ENCODE measurements at places on chromosomes 4 and X.

DNA sequence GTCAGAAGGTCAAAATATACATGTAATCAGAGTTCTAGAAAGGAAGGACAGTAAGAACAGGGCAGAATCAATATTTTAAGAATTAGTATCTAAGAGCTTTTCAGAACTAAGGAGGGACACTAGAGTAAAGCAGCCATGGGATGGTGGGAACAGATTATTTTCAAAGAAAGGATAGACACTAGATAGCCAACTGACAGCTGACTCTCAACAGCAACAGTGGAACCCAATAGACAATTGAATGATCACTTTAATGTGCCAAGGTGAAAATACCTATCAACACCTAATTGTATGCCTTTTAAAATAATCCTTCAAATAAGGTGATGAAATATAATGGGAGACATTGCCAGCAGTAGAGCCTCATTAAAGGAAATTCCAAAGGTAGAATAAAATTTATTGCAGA, 26.5 kb upstream of the CCDC160 start:
- no peak for DNase-seq

DNA sequence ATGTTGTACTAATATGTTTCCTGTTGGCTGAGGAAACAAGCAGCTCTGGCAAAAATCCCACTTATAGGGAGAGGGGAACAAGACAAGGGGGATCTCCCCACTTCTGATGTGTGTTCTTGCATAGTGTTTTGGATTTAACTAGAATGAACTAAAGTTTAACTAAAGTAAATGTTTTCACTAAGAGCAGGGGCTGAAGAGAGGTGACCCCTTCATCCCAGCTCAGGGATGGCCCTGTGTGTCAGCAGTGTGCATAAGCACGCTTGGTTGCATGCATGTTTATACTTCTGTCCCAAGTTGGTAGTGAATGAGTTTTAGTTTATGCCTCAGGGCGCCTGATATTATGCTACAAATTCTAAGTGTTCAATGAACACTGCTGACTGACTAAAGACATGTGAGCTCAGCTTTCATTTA, 169.4 kb downstream of the MGST2 start:
- DNase-seq, result no peak

DNA sequence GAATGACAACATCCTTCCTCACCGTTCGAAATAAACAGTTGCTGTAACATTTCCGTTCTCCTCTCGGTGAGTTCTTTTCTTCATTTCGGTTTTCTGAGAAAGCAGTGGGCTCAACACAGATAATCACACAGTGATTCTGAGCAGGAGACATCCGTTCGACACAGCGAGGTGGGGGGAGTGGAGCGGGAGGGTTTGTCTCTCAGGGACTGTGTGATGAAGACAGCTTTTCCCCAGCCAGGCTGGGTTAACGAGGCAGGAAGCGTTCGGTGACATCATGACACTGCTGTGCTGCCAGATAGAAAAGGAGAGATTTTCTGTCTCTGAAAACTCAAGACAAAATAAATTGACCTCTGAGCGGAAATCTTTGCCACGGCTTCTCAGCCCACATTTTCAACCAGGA, 119.3 kb downstream of the CRLF2 start:
- DNase-seq, result peak; percentile 7

GRCh38 chr4:183370786-183371185, 48.6 kb upstream of the CLDN24 start:
- DNase-seq, result no peak

DNA sequence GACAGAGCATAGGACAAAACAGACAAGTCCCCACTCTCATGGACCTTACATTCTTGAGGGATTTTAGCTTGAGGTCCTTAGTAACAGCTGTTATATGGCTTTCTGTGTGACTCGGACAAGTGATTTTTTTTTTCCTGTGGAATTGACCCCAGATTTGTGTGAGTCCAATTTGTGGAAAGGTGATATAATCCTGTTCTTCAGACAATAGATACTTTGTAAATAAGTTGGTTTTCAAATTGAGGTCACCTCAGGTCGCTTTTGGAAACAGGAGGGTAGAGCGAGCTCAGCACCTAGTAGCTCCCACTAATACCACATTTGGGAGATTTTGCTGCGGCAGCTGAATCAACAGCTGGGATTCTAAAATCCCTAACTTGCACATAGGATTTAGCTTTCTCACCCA, 1008.8 kb downstream of the ADGRL3 start:
- no peak for DNase-seq

GRCh38 chr4:95910749-95911148, 70.9 kb downstream of the PDHA2 start:
- DNase-seq, result no peak

GRCh38 chr4:167196344-167197012, 37.8 kb downstream of the SPOCK3 start:
- DNase-seq, result no peak

DNA sequence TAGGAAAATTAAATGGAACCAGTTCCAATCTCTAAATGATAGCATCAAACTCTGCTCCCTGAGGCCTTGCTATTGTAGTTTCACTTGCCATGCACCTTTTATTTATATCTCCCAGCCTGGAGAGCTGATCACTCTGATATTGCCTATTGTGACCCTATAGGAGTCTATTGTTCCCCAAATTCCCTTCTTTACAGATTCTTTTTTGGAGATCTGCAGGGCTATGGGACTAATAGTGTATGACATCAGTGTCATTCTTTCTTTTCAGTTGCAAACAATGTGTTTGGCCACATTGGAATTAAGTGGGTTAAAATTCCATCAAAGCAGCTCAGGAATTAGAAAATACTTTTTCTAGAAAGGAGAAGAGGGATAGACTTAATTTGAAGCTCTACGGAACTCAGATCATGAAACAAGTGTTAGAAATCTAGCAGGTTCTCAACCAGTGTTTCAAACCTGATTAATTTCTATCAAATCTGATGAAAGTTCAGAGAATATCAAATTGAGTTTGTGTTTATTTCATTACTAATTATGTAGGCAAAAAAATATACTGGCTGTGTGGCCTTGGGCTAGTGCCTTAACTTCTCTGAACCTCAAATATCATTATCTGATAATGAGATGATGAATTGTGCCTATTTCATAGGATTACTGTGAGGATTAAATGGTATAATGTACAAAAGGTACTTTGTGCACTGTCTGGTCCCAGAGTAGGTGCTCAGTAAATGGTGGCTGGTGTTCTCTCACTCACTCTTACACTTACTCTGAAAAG, 71.4 kb downstream of the COL4A6 start:
- DNase-seq, result no peak

- no peak for DNase-seq
Observed at GRCh38 chr4:77344001-77344400, 187.0 kb downstream of the CCNG2 start.

GRCh38 chrX:134908356-134908755, 82.4 kb upstream of the SMIM10 start:
- no peak for DNase-seq

- DNase-seq, result no peak
Observed at GRCh38 chr4:115294717-115295116, 181.3 kb upstream of the NDST4 start.

- DNase-seq, result no peak
Observed at GRCh38 chr4:169795585-169795984, 37.8 kb upstream of the HPF1 start.

GRCh38 chr4:17642398-17642783, 27.9 kb downstream of the MED28 start:
- no peak for DNase-seq

DNA sequence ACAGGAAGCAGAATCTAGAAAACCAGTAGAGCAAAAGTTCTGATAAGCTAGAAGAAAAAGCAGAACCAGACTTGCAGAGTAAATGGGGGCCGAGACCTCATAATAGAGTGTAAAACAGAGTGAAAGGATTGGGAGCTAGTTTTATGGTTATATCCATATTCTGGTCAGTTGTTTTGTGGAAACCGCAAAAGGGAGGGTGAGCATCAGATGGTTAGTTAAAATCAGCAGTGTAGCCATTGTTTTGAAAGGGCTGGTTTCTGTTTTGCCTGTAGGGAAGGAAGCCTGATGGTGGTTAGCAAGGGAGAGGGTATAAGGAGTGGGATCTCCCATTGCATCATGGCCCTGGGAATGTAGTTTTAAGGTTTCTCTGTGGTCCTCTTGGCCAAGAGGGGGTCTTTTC, 17.2 kb upstream of the CCNI start:
- no peak for DNase-seq

- no peak for DNase-seq
Observed at GRCh38 chr4:19455850-19456602, 795.7 kb upstream of the SLIT2 start.

GRCh38 chrX:39384996-39385395, 583.7 kb downstream of the MID1IP1 start:
- DNase-seq, result no peak

GRCh38 chr4:158316264-158316663, 106.0 kb downstream of the TMEM144 start:
- no peak for DNase-seq

GRCh38 chr4:18578307-18578706, 556.8 kb upstream of the LCORL start:
- no peak for DNase-seq
